ENCODE measurements at places on chromosomes 6 and 20.

DNA sequence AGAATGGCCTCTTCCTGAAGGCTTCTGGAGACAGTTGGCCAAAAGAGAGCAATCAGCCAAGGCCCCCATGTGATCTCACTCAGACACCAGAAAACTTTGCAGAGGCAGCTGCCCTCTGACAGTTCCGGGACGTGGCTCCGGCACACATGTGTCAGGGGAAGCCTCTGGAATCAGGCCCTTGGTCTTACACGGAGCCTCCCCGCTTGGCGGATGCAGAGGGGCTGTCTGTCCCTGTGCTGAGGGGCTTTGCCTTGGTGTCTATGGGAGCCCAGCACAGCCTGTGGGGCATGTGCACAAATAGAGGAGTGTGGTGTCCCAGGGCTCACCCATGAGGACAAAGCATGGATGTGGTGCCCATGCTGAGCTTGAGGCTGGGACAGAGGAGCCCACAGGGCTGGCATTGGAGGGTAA, 13.8 kb downstream of the SIGLEC1 start:
- DNase-seq = no peak

GRCh38 chr6:13141387-13141786, 186.9 kb downstream of the TBC1D7 start:
- DNase-seq = no peak

DNA sequence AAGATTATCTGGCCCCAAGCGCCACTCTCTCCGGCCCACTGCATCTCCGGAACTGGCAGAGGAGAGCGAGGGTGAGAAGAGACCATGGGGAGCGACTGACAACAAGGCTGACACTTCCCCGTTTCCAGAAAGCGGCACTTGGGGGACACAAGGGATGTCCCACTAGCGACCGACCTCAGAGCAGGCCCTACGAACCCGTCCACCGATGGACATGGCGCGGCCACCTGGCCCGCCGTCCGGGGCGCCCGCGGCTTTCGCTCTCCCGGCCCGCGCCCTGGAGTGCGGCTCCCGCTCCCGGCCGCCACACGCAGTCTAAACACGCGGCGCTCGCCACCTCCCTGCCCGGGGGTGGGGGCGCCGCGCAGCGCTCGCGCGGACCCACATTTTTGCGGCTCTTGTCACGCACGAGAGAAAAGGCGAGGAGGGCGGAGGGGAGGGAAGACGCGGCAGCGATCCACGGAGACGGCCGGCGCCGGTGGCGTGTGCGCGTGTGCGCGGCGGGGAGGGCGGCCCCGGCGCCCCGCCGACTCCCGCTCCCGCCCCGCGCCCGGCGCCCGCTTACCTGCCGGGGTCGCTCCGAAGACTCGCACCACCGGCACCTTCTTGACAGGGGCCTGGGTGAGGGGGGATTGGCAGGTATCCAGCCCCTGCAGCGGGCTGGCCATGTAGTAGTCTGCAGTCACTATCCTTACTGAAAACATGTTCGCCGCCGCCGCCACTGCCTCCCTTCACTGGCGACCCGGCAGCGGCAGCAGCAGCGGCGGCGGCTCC, 645 bp downstream of the REV3L start:
- peak; percentile 23 for DNase-seq

DNA sequence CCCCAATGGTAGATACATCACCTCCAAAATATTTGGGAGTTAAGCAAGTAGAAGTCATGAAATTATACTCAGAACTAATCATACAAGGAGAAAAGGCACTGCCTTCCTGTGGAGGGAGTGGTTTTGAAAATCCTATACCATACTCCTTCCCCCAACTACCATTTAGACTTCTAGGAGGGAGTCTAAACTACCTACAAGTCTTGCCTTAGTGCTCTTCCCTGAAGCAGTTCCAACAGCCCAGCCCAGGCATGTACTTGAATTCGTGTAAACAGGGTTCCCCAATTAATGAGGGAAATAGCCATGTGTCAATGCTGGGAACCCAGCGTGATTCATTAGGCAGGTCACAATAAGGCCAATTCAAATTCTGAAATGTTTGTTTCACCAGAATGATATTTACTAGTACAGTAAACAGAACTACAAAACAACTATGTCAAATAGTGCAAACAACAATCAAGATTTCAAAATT, 39.1 kb upstream of the SGK1 start:
- DNase-seq = no peak

DNA sequence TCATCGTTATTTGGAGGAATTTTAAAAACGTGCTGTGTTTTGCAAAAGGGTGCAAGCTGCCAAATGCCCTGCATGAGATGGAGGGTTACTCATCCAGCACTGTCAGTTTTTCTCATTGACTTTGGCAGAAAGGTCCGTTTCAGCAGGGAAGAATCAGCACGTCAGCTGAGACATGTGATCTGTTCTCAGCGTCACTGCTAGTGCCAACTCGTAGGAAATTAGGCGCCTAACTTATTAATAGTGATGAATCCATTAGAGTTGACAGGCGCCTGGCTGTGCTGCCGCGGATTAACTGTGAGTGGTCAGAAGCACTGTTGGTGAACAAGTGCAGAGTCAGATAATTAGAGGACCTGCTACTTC, 175.5 kb upstream of the FOXQ1 start:
- DNase-seq = no peak

- DNase-seq = no peak
Observed at GRCh38 chr6:106579281-106579680, 50.0 kb downstream of the RTN4IP1 start.

GRCh38 chr6:129750360-129750759, 40.4 kb upstream of the ARHGAP18 start:
- no peak for DNase-seq

- DNase-seq = no peak
Observed at GRCh38 chr20:57829805-57830514, 120.1 kb upstream of the PMEPA1 start.

DNA sequence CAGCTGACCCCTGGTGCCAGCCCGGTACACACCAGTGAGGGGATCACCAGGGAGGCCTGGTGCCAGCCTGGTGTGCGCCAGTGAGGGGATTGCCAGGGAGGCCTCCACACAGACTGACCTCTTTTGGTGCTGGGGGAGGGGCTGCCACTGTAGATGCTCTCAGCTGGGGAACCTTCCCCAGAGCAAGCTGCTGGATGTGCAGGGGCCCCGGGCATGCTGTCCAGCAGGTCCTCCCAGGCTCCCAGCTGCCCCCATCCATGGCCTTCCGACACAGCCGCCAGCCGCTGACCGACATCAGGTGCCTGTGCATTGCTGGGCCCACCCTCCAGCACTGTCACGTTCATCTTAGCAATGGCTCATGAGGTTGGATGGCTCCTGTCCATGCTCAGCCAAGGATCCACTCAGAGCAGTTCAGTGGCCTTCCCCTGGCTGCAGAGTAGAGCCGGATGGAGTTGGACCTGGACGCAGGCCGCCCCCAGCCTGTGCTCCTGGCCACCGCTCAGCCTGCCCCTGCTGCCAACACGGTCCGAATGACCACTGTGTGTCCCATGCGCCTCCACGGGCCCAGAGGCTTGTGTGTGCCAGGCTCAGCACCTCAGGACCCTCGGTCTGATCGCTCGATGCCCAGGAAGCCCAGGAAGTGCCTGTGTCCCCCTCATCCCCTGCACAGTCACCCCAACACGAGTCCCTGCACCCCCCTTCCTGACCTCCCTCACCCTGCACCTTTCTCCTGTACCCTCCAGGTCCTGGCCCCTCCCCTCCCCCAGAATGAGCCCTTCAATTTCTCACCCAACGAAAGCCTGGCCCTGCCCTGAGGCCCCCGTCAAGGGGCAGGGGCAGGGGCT, 95.7 kb downstream of the YTHDF1 start:
- no peak for DNase-seq

- DNase-seq = no peak
Observed at GRCh38 chr6:11806561-11807317, 28.1 kb upstream of the ADTRP start.

DNA sequence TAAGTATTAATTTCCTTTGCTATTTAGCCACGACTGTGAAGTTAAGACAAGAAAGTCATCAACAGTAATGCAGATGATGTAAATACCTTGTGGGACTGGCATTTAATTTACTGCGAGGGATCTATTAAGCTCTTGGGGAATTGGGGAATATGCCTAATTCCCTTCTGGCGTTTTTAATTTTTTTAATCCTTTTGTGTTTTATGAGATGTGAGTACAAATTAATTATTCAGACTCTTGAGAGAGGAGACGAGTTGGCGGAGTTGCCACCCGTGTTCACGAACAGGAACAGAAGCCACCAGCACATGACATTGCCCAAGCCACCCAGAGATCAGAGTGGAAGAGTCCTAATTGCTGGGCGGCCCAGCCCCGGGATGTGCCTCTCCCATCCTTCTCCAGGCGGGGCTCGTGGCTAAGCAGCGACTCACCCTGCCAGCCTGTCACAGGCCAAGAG, 533 bp upstream of the CRYBG1 start:
- DNase-seq = no peak

- DNase-seq = no peak
Observed at GRCh38 chr6:112227411-112227810, 27.0 kb downstream of the LAMA4 start.

DNA sequence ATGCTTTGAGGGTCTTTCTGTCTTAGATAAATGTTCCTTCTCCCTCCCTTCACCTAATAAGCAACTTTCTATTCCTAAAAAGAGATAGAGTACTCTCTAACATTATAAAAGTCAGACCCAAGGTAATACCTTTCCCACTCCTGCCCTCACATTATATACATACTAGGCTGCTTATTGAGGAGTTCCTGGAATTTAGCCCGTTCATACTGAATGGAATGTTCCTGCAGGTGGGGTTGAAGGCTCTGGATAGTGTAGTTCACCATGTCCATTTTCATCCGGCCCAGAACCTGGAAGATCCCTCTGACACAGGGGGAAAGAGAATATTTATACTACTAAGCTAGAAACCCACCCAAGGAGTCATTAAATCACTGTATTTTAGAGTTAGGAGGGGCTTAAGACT, 20.4 kb downstream of the TCP11 start:
- DNase-seq = no peak

DNA sequence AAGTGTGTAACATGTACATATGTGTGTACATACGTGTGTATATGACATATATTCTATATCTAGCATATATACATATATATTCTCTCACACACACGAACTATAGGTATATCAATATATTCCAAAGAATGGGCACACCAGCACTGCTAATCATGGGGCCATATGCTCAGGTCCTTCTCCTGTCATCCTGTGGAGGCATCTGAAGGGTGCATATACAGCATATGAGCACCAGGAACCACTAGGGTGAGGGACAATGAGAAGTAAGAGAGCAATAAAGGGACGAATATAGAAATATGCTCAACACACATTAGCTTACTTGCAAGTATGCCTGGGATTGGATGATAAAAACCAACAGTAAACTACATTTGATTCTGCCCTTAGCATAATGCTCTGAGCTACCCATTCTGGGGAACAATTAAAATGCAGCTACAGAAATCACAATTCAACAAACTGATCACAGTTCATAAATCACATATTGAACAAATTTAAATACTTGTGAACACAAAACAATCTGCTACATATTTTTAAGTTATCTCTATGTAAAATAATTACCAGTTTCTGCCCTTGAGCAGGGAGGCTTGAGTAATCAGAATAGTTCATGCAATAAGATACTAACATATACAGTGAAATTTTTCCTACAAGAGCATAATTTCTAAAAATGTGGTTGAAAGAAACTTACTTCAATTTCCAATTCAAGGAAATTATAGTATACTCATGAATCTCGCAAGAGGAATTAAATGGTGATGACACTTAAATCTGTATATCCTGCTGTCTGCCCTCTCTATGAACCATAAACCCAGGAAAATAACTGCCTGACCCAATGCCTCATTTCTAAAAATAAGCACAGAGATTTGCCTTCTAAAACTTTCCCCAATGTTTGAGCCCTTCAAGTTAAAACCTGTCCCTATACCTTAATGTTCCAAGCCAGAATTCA, 272.2 kb upstream of the THEMIS start:
- no peak for DNase-seq

DNA sequence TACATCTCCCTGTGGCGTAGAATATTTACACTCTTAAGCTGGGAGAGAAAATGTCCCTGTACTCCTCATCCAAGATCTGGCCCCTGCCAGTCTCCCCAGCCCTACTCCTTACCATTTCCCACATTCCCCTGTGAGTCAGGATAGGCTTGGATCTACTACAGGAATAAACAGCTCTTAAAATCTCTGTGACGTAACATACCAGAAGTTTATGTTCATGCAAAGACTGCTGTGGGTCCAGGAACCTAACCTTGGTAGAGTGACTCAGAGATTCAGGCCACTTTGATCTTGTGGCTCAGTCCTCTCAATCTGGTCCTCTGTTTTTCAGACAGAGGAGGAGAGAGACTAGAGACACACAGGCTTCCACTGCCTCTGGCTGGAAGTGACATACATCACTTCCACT, 38.5 kb upstream of the GPR6 start:
- DNase-seq = peak; percentile 9

- no peak for DNase-seq
Observed at GRCh38 chr20:4434681-4435080, 287.0 kb upstream of the PRND start.

GRCh38 chr6:162056745-162057144, 670.8 kb downstream of the PRKN start:
- peak; percentile 51 for DNase-seq

GRCh38 chr6:85691478-85691877, 48.8 kb upstream of the SYNCRIP start:
- no peak for DNase-seq

- peak; percentile 90 for DNase-seq
Observed at GRCh38 chr6:130937942-130938604, 110.9 kb downstream of the SMLR1 start.

DNA sequence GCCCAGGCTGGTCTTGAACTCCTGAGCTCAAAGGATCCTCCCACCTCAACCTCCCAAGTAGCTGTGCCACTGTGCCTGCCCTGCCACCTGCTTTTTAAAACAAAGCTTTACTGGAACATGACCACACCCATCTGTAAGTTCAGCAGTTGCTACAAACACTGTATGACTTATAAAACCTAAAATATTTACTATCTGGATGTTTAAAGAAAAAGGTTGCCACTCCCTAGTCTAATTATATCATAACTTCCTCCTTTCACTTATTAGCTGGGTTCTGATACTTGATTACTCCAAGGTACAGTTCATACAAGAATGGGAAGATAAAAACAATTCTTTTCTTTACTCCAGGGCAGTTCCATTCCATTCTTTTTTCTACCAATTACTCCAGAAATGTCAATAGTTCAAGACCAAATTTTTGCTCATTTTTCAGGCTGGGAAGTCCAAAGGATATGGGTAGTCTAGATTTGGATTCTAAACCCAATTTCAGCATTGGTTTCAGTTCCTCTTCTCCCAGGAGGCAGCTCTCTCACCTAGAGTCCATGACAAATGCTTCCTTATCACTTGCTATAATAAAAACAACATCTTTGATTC, 63.1 kb downstream of the SEC63 start:
- DNase-seq = no peak
